ENCODE measurements at places on chromosomes 13 and 19.
A peak's percentile ranks its signal among the peaks of the same experiment; 100 is the strongest.

GRCh38 chr19:27993619-27994570, 1219.1 kb downstream of the UQCRFS1 start:
- no peak for DNase-seq

DNA sequence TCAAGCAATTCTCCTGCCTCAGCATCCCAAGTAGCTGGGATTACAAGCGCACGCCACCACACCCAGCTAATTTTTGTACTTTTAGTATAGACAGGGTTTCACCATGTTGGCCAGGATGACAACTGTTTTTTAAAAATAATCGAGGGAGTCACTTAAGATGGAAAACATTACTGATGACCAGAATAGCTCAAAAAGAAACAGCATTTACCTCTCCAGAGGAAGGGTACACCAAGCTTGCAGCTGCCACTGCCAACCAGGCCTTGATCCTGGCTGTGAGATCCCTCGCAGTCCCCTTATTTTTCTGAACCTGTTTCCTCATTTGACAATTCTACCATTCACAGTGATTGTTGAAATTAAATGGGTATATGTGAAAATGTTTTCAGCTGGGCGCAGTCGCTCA, 14.5 kb downstream of the PDCD5 start:
- no peak for DNase-seq

GRCh38 chr19:46221981-46222610, 7.4 kb upstream of the IGFL1 start:
- no peak for DNase-seq

GRCh38 chr13:99572131-99572530, 70.9 kb downstream of the TM9SF2 start:
- no peak for DNase-seq

- DNase-seq = no peak
These were observed 44.8 kb upstream of the UBAC2 start for GRCh38 chr13:99155821-99156220.

DNA sequence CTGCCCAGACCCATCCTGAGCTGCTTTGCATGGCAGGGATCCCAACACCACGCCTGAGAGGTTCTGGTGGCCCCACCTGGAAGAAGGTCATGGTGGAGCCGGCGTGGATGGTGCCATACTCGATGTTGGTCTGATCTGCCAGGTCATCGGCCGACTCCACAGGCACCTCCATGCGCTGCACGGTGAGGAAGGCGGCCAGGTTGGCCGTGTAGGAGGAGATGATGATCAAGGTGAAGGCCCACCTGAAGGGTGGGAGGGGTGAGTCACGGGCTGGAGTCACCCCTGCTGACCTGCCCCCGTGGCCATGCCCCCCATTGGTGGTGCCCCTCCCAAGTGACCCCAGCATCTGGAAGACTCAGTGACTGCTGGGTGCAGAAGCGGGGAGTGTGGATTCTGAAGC, 12.5 kb upstream of the ATP1A3 start:
- no peak for DNase-seq

DNA sequence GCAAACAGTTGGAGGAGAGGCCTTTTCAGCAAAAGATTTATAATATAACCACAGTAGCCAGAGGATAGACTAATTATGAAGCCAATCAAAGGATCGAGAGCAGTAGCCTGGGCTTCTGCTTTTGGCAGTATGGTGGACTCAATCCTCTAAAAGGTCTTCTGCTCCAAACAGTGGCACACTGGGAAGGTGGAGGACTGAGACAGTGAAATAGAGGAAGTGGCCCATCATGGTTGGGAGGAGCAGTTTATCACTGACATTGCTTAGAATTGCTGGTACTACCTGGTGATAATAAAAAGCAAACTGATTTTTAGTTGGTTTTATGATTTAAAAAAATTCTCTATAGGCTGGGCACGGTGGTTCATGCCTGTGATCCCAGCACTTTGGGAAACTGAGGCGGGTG, 20.9 kb upstream of the PLAUR start:
- no peak for DNase-seq

GRCh38 chr19:18464646-18465045, 26.7 kb upstream of the ISYNA1 start:
- DNase-seq = peak; percentile 82

GRCh38 chr13:28231642-28232041, 93.3 kb downstream of the PAN3 start:
- DNase-seq = no peak

Measured in anterior cingulate cortex (tissue), 58 donors.